ENCODE measurements at places on chromosomes 7 and 10.

DNA sequence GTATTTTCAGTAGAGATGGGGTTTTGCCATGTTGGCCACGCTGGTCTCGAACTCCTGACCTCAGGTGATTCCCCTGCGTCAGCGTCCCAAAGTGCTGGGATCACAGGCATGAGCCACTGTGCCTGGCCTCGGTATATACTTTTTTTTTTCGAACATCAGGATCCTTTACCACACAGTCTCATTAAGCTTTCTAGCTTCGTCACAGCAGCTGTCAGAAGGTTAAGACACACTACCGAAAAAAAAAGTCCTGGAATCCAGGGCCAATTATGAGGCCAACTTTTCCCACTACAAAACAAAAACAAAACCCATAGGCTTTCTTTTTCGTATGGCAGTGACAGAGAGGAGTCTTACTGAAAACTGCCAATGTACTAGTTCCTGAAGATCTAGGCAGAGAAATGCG is 30.7 kb downstream of the ZC3HC1 start:
- DNase-seq, result no peak

DNA sequence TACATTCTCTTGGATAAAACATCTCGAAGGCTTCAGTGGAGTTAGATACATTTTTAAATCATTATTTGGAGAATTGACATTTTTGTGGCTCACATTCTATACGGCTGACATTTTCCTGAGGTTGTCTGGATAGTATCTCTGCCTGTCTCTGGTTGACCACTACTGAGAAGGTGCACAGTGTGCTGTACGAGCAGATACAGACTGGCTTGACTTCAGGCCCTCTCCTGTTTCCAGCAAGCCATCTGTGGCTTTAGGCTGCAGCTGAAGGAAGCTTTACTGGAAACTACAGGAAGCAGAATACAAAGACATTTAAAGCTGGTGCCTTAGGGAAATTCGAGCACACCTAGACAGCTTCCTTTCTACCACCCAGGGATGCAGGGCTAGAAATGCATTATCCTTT is 39.3 kb upstream of the RSU1 start:
- peak; percentile 9 for DNase-seq

GRCh38 chr10:116669832-116670644 is 49.3 kb downstream of the PNLIPRP2 start:
- no peak for DNase-seq

- no peak for DNase-seq
These were observed 96.4 kb downstream of the CARD11 start for GRCh38 chr7:2947058-2947780.

GRCh38 chr7:7181519-7182155 is 707 bp upstream of the C1GALT1 start:
- no peak for DNase-seq

DNA sequence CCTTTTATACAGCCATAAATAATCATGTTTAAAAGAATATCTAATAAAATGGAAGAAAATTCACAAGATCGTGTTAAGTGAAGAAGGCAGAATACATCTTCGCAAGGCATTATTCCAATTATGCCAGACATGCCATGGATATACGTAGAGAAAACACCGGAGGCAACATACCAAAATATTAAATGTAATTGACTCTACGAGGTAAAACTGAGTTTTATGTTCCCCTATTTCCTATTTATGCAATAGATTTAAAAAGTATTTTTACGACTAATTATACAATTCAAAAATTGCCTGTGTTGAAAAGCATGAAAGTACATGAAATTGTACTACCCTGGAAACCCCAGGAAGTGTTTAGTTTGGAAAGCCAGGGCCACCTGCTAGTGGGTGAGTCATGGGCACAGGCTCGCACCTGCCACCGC is 936 bp upstream of the REPIN1 start:
- peak; percentile 72 for DNase-seq

- no peak for DNase-seq
These were observed 23.1 kb downstream of the SP4 start for GRCh38 chr7:21450941-21451340.

DNA sequence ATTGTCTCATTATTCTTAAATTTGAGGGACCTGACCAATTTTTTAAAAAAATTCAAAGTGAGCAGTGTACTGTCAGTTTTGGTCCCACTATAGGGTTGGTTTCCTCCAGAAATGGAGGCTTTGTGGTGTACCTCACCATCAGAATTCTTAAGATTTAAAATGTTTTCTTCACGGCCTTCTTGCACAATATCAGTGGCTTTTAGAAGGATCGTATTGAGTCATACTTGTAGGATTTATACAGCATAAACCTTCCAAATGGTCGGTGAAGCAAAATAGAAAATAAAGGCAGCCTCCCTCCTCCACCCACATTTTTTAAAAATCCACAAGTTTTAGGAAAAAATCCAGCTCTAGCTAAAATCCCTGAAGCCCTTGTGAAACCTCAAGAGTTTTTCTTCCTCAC is 126.4 kb downstream of the RNLS start:
- DNase-seq, result no peak

- DNase-seq, result no peak
These were observed 60.8 kb downstream of the ADRA2A start for GRCh38 chr10:111137587-111137986.

- DNase-seq, result no peak
These were observed 7.6 kb downstream of the WDR86 start for GRCh38 chr7:151402029-151402835.
